Kasumi-1 (cell line): ENCODE measurements at places on chromosomes 11 and 22.

GRCh38 chr22:50529897-50530579, at the start of gene TYMP:
Gene TYMP, minus strand, starts transcription at chr22:50530012. Its CDS starts 303 bp downstream, at chr22:50529709.
- peak; percentile 38 for DNase-seq

GRCh38 chr11:72224564-72225410, at the start of gene INPPL1:
Gene INPPL1, plus strand, starts transcription at chr11:72224767. Its CDS starts 218 bp downstream, at chr11:72224985.
- no peak for DNase-seq

DNA sequence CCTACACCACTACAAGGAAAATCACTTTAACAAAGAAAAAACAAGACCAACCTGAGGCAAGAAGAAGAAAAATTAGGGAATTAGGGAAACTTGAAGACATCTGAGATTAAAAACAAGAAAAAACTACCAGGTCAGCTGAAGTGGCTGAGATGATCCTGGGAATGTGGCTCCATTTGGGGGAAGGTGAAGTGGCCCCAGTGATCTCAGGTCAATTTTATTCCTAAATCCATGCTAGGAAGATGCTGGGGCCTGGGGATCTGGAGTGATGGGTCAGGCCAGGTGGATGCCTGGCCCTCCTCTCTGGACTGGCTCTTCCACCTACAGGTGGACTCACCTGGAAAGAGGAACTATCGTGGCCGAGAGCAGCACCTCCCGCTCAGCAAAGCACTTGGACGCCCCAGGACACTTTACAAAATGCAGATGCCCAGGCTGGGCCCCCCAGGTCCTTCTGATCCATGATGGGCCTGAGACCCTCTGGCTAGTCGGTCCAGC, 6.7 kb downstream of the TOP3B start:
- no peak for DNase-seq

DNA sequence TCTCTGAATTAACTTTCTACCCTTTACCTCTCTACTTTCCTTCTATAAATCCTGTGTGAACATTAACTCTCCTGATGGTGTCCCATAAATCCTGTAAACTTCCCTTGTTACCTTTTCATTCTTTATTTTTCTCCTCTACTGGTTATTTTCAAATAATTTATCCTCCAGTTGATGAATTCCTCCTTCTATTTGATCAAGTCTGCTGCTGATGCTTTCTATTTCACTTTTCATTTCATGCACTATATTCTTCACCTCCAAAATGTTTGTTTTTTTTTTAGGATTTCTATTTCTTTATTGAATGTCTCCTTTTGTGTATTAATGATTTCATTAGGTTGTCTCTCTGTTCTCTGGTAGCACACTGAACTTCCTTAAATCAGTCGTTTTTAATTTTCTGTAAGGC, 68.6 kb downstream of the KCNQ1OT1 start:
- no peak for DNase-seq

GRCh38 chr11:20158597-20159257, 1.5 kb downstream of the DBX1 start:
- no peak for DNase-seq

- no peak for DNase-seq
These were observed 10.4 kb downstream of the NUP98 start for GRCh38 chr11:3786781-3787428.

GRCh38 chr22:25892678-25893077, 150.7 kb downstream of the MYO18B start:
- DNase-seq, result no peak
